ENCODE measurements at places on chromosomes 2 and 18. TPM values are rescaled to one million over a fixed set of nuclear protein-coding genes. Genes with fewer than 3 reads are reported as not detected.
A peak's percentile ranks its signal among the peaks of the same experiment; 100 is the strongest.

- no peaks in the 10 kb centered on the region for H3K36me3 ChIP-seq
- no peak for DNase-seq
- H3K4me1 ChIP-seq, result no peaks in the 10 kb centered on the region
- H3K27me3 ChIP-seq, result no peaks in the 10 kb centered on the region
- no peak overlapping the region for H3K27ac ChIP-seq
- no peak overlapping the region for H3K4me3 ChIP-seq
Measured at GRCh38 chr2:111015283-111015995, 105.3 kb upstream of the BCL2L11 start.

DNA sequence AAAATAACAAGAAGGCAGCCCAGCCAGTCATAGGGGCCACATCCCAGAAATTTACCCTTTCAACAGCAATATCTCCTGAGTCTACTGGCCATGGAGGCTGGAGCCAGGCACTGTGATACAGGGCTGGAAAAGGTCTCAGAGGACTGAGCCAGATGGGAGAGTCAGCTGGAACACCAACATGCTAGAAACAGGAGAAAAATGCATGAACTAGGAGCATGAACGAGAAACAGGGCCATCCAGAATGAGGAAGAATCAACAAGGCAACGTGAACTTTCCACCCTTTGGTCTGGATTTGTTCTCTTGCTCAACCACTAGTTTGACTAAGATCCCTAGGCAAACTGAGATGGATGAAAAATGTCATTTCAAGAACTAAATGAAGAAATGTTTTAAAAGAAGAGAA, 13.1 kb downstream of the PID1 start:
- H3K27ac ChIP-seq, result peak overlapping the region; percentile 84
- H3K4me1 ChIP-seq, result peaks cover 2% of the 10 kb centered on the region
- peaks cover 12% of the 10 kb centered on the region for H3K36me3 ChIP-seq

DNA sequence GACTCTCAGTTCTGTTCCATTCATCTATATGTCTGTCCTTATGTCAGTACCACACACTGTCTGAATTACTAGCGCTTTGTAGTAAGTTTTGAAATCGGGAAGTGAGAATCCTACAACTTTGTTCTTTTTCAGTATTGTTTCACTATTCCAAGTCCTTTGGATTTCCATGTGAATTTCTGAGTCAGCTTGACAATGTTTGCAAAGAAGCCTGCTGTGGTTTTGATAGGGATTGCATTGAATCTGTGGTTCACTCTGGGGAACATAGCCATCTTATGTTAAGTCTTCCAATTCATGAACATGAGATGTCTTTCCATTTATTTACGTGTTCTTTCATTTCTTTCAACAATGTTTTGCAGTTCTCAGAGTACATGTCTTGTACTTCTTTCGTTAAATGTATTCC, 15.0 kb downstream of the SLC3A1 start:
- no peak overlapping the region for H3K4me3 ChIP-seq
- H3K4me1 ChIP-seq, result peaks cover 36% of the 10 kb centered on the region
- no peak for DNase-seq
- no peaks in the 10 kb centered on the region for H3K36me3 ChIP-seq

ASPRV1 gene
- 0.21 TPM for polyA plus RNA-seq

EML6 gene
- polyA plus RNA-seq, result 1.2 TPM

DNA sequence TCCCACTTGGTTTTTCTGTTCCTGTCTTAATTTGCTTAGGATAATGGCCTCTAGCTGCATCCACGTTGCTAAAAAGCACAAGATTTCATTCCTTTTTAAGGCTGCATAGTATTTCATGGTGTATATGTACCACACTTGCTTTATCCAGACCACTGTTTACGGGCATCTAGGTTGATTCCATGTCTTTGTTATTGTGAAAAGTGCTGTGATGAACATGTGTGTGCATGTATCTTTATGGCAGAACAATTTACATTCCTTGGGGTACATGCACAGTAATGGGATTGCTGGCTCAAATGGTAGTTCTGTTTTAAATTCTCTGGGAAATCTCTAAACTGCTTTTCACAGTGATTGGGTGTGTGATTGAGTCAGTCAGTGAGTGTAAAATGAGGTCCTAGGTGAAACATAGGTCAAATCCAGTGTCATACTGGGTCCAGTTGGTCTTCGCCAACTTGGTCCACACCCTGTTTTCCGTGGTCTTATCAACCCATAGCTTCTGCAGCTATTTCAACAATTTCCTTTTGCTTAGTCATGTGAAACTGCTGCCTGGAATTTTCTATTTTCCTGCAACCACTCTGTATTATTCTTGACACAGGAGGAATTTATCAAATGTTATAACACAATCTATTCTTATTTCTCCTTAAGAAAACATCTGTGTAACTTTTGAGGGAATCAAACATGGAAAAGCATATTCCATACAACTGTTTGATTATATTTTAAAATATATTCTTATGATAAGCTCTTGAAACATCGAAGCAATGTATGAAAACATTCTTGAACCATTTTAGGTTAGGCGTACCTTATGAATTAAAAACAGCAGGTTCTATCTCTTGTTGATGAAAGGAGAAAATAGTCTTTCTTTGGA, 82.9 kb downstream of the ADCYAP1 start:
- no peak overlapping the region for H3K27ac ChIP-seq
- H3K36me3 ChIP-seq, result no peaks in the 10 kb centered on the region
- no peaks in the 10 kb centered on the region for H3K4me1 ChIP-seq
- peaks cover 2% of the 10 kb centered on the region for H3K27me3 ChIP-seq
- DNase-seq, result no peak

DNA sequence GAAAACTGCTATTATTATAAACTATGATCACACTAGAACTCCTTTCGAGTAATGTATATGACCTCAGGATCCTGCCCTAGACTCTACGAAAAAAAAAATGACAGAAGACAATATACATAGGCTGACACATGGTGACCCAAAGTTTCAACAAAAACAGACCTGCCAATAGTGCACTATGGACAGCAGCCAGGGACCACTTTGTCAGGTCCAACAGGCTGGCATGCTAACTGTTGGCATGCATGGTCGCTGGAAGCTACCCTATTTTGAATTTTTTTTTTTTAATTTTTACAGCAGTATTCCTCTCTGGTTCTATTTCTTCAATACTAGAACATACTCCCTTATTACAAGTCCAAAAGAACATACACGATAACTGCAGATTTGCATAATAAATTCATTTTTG, 38.1 kb downstream of the REV1 start:
- H3K4me1 ChIP-seq, result no peaks in the 10 kb centered on the region
- H3K4me3 ChIP-seq, result no peak overlapping the region
- no peak overlapping the region for H3K27ac ChIP-seq
- H3K36me3 ChIP-seq, result peaks cover 10% of the 10 kb centered on the region
- H3K27me3 ChIP-seq, result no peaks in the 10 kb centered on the region

EVX2 gene
- not detected for polyA plus RNA-seq

GPBAR1 gene
- polyA plus RNA-seq, result 2.7 TPM

IGFBP2 gene
- polyA plus RNA-seq, result 462 TPM

- no peak overlapping the region for H3K4me3 ChIP-seq
- no peaks in the 10 kb centered on the region for H3K27me3 ChIP-seq
- no peak for DNase-seq
- H3K36me3 ChIP-seq, result no peaks in the 10 kb centered on the region
- H3K27ac ChIP-seq, result no peak overlapping the region
Measured at GRCh38 chr18:42707080-42707479, 408.4 kb downstream of the RIT2 start.

DNA sequence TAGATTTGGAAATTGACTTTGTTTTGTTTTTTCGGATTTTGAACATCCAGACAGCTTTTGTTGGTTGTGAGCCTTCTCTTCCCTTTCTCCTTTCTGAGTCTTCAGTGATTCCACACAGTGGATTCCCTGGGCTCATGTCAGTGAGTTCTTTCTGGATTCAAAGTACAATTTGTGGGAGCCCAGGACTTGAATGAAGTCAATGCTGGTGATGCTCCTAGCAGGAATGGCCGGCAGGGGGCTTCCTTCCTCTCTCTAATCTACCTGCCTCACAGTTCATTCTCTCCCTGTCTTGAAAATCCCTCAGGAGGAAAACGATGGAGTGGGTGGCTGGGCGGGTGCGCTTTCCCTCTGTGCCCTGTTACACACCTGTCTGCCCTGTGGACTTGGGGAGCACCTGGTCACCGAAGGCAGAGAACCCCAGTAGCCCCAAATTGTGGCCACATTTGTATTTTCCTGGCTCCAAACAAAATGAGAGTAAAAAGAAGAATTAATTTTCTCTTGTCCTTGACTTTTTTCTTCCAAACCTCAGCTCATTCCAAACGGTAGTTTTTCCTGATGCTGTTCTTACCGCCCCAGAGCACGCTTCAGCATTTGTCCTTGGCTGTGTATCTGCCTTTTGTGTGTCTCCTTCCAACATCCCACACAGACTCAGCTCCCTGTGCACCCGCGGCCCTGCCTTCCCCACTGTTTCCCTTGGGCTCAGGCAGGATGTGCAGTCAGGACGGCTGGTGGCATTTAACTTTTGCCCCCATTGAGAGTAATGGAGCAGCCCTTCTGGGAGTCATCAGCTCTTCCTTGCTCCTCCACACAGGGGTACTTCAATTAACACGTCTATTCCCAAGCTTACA, 86.6 kb downstream of the MARCO start:
- H3K36me3 ChIP-seq, result no peaks in the 10 kb centered on the region
- no peak overlapping the region for H3K27ac ChIP-seq
- H3K4me1 ChIP-seq, result no peaks in the 10 kb centered on the region
- no peak overlapping the region for H3K4me3 ChIP-seq
- DNase-seq, result no peak
- H3K27me3 ChIP-seq, result no peaks in the 10 kb centered on the region

DNA sequence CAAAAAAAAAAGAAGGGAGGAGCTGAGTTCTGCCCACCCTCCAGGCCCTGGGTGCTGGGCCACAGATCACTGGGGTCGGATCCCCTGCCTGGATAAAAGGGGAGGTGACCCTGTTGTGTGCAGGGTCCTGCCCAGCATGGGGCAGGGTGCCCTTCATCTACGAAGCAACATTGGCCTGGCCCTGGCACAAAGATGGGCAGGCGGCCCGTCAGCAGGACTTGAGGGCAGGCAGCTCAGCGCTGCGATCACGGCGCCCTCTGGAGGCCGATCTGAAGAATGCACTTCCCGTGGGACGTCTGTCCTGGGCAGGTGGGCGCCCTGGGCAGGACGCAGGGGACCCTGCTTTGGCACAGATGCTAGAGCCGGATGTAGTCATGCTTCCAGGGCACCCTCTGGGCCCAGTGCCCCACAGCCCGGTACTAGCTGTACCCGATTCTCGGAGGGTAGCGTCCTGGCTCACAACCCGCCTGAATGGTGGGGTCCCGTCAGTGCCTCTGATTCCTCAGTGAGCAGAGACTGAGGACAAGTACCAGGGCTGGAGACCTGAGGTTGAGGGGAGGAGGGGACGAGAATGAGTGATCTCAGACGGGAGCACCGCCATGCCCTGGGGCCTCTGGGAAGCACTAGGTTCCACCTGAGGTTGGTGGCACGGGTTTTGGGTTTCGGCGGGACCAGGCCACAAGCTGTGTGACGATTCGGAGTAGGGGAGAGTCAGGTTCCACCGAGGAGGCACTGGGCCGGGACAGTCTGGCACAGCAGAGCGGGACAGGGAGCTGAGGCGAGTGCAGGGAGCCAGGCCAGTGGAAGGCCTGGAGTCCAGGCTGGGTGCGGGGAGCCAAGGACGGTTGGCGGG, 18.0 kb downstream of the ARID5A start:
- no peak overlapping the region for H3K4me3 ChIP-seq
- peak; percentile 55 for DNase-seq
- peaks cover 38% of the 10 kb centered on the region for H3K4me1 ChIP-seq
- no peaks in the 10 kb centered on the region for H3K27me3 ChIP-seq

- no peak overlapping the region for H3K4me3 ChIP-seq
- H3K27ac ChIP-seq, result no peak overlapping the region
- no peaks in the 10 kb centered on the region for H3K27me3 ChIP-seq
- DNase-seq, result no peak
- no peaks in the 10 kb centered on the region for H3K4me1 ChIP-seq
Measured at GRCh38 chr2:214765180-214765579, 44.3 kb downstream of the BARD1 start.

SULT1C2 gene
- 1.1 TPM for polyA plus RNA-seq

GRCh38 chr2:62119311-62119974, 76.5 kb upstream of the B3GNT2 start:
- no peak overlapping the region for H3K27ac ChIP-seq
- DNase-seq, result no peak
- no peaks in the 10 kb centered on the region for H3K27me3 ChIP-seq
- H3K4me1 ChIP-seq, result no peaks in the 10 kb centered on the region
- H3K36me3 ChIP-seq, result no peaks in the 10 kb centered on the region

ANKRD30BL gene
- polyA plus RNA-seq, result not detected

RAB6C gene
- polyA plus RNA-seq, result not detected

PTPRN gene
- polyA plus RNA-seq, result not detected

DNA sequence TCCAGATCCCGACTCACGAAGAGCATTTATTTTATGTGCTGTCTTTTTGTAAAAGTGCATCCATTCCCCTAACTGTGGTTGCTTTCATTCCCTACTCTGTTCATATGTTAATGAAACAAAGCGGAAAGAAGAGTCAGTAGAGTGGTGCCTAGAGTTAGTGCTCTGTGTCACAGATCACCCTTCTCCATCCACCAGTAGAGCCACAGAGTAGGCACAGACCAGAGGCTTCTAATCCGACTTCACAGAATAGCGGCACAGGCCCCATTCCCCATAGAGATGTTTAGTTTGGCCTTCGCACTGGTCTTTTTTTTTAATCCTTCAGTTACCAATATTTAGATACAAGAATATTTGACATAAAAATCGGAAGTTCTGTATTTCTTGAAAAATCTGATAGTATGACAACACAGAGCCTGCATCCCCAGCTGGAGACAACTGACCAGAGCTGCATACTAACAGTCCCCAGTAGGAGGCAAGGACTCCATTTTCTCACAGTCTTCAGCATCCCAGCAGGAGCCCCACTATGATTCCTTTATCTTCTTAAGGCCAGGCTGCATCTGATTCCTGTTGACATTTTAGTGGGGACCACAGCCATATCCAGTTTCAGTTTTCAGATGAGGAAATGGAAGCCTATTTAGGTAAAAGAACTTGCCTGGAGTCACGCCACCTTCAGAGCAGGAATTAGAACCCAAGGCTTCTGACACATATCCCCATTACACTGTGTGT, 7.0 kb downstream of the G6PC2 start:
- H3K27me3 ChIP-seq, result no peaks in the 10 kb centered on the region
- H3K27ac ChIP-seq, result no peak overlapping the region
- H3K4me1 ChIP-seq, result peaks cover 5% of the 10 kb centered on the region
- no peak overlapping the region for H3K4me3 ChIP-seq
- no peak for DNase-seq
- H3K36me3 ChIP-seq, result no peaks in the 10 kb centered on the region

ANTXR1 gene
- 1.7 TPM for polyA plus RNA-seq

ANKRD62 gene
- polyA plus RNA-seq, result not detected

DNA sequence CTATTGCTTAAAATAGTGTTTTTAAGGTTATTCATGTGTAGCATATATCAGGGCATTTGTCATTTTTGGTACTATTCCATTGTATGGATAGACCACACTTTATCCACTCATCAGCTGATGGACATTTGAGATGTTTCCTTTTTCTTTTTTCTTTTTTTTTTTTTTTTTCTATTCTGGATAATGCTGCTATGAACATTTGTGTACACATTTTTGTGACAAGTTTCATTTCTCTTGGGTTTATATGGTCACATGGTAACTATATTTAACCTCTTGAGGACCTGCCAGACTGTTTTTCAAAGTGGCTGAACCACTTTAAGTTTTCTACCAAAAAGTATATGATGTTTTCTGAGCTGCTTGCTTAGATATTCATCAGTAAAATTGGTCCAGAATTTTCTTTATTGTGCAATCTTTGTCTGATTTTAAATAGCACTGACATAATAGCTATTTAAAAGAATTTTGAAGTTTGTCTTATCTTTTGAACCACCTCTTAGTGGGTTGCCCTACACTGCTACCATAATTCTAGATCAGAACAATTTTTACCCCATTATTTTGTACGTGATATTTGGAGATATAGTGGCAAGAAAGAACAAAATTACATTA, 219.4 kb upstream of the SIX3 start:
- no peak for DNase-seq

RUFY4 gene
- 0.08 TPM for polyA plus RNA-seq

GRCh38 chr18:43389163-43389562, 111.9 kb upstream of the SYT4 start:
- H3K4me1 ChIP-seq, result no peaks in the 10 kb centered on the region
- H3K36me3 ChIP-seq, result no peaks in the 10 kb centered on the region
- H3K27me3 ChIP-seq, result no peaks in the 10 kb centered on the region
- DNase-seq, result no peak
